Non-pigmented ciliary epithelial cell (primary cell): ENCODE measurements at places on chromosomes 5 and 9.

- no peak for DNase-seq
These were observed 34.0 kb downstream of the GAPVD1 start for GRCh38 chr9:125295657-125296056.

DNA sequence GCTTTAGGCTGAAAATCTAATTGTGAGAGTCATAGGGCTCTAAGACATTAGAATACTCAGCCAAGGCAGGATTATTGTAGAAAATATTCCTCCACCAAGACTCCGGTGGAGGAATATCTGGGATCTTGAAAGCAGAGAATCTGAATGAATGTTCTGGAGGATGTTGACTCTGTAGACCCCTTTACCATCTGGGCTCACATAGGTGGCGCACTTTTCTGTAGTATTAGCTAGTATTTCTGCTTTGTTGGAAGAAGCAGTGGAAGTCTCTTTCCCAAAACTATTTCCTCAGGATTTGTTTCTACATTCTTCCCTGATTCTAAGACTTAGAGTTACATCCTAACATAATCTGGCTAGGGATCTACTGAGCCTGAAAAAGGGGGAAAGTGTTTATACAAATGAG lies 752.4 kb upstream of the SEMA6A start:
- no peak for DNase-seq

DNA sequence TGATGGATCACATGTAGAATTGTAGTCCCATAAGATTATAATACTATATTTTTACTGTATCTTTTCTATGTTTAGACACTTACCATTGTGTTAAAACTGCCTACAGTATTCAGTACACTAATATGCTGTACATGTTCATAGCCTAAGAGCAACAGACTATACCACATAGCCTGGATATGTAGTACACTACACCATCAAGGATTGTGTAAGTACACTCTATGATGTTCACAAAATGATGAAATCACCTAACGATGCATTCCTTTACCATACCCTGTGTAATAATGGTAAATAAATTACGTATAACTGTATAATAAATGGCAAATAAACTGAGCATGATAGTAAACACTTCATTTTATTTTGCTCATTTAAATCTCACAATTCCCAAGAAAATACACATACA lies 60.3 kb downstream of the RICTOR start:
- no peak for DNase-seq

- no peak for DNase-seq
These were observed 23.0 kb upstream of the TRIO start for GRCh38 chr5:14120176-14120575.

GRCh38 chr9:35750256-35750531 lies 1.1 kb downstream of the RGP1 start:
- DNase-seq, result no peak

GRCh38 chr9:109107402-109108240 lies 12.1 kb downstream of the TMEM245 start:
- DNase-seq, result no peak

- DNase-seq, result no peak
These were observed 144.6 kb downstream of the DOCK2 start for GRCh38 chr5:169781420-169782345.

GRCh38 chr9:124361128-124361527 lies 54.1 kb downstream of the PSMB7 start:
- no peak for DNase-seq

DNA sequence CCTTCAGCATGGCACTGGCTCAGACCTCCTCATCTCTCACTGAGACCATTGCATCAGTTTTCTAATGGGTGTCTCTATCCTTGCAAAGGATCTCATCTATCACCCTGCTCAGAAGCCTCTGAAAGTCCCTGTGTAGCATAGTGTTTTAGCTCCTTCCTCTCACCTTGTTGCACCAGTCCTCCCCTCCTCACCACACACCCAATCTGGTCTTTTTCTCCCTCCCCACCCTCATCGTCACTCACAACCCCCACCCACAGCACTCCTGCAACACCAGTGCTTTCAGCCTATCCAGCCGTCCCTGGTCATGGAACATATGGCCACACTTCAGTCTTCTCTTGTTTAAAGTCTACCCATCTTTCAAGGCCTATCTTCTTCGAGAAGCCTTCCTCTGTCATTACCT lies 74.5 kb downstream of the ANGPTL2 start:
- DNase-seq, result no peak

GRCh38 chr9:21336457-21336856 lies 1.3 kb upstream of the KLHL9 start:
- DNase-seq, result no peak

DNA sequence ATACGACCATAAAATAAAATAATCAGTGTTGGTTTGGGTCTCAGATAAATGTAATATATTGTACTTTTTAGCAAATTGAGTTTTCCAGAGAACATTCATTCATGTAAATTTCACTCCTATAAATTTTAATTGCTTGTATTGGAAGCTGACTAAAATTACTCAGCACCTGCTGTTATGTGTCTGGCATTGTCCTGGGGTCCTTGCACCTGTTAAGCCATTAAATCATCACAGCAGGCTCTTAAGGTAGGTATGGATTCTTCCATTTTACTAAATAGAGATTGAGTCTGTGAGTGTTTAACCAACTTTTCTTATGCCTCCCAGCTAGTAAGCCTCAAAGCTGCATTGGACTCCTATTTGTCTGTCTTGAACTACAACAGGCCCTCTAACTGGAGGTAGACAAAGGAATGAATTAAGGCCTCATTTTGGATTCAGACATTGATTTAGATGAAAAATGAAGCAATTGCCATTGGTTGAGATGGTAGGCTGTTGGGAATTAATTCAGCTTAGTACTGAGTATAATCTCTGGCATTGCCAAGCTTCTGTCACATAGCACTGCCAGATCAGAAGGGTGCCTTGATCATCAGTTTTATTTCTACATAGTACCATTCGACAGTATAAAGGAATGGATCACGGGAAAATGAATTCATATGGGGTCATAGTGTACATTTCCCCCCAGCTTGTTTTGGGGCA lies 78.9 kb downstream of the PARP8 start:
- DNase-seq, result no peak

DNA sequence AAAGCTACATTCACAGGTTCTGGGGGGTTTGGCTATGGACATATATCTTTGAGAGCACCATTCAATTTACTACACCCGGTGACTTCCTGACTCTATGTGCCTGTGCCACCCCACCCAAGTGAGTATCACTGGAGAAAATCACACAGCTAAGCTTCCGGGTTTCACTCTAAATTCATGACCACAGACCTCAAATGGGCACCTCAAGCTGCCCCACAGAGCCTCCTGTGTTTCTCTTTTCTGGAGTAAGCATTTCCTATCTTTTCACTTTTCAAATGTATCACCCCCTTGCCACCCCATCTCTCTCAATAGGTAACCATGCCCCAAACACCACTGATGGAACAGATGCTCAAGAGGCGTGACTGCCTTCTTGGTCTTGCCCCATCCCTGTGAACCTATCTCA lies 49.2 kb upstream of the NEK6 start:
- no peak for DNase-seq

GRCh38 chr9:91087462-91087759 lies 274.3 kb downstream of the AUH start:
- DNase-seq, result no peak

DNA sequence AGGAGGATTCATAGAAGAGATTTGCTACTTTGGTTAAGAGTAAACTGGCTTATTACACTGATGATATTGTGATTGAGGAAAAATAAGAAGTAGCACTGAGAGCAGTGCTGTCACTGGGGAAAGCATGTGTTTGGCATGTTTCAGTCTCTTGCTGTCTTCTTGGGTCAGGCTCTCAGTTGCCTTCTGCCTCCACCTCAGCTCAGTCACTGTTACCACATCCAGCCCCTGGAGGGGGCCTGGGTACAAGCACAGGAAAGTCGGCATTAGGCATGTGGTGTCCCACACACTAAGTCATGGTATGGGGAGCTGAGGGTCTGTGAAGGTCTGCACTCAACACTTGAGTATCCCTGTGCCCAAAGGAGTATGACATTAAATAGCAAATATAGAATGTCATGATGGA lies 958.3 kb upstream of the CDH9 start:
- DNase-seq, result no peak

- DNase-seq, result no peak
These were observed 159.4 kb downstream of the GNAQ start for GRCh38 chr9:77872177-77872576.

DNA sequence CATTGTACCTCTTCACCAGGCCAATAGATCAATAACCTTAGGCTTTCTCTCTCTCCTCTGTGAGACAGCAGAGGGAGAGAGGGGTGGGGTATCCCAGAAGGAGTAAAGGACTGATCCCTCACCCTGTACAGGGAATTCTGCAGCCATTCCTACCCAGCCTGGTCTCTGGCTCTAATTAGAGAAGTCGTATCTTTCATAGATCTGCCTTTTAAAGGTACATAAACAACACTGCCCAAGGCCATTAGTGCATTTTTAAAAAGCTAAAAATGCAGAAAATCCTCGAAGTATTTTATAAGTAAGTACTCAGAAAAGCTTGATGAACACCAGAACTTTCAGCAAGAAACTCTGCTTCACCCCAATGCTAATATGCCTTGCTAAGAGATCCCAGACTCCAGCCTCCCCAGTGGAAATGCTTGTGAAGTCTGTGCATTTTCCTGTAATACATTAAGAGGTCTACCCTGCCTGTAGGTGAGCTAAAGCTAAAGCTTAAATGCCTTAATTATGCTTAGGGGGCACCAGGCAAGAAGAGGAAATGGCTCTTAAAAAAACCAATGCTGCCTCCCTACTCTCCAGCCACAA lies 200.0 kb upstream of the ANKRD55 start:
- no peak for DNase-seq

DNA sequence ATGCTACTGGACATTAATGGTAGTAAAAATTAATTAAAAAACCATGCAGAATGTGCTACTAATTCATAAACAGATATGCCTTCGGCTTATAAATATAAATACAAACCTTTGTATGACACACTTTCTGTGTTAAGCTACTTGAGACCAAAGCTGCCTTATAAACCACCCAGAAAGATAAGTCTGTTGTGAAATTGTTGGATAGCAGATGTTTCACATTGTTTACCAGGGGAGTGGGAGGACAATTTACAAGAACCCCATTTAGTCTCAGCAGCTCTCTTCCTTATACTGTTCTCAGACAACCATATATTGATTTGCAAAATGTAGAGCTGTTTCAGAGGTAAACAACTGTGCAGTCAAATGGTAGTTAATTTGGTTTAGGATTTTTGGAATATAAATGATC lies 524.4 kb downstream of the PRR16 start:
- DNase-seq, result no peak

DNA sequence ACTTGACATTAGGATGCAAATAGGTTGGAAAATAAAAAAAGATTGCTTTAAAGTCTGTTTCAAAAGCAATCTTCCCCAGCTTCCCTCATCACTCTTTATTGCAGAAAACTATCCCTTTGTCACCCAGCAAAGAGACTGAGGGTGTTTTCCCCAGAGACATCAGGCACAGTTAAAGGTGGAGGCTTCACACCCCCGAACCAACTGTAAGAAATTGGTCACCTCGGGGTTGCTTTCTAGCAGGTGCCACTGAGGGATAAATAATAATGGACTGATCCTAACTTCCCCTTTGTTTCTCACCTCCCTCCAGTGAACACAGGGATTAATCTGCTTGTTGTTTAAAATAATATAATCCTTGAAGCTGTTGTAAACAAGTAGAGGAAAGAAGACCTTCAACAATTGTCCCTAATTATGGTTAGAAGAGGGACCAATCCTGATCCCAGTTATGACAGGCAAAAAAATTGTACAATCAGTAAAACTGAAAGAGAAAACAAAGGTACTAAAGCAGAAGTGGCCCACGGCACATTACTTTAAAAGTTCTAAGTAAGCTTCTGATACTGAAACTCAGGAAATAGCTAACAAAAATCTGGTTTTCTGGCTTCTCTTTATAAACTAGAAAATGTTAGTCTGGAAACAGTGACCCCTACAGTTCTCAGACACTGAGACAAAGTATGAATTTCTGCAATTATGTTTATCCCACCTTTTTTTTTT lies 6.6 kb upstream of the PCSK1 start:
- no peak for DNase-seq

DNA sequence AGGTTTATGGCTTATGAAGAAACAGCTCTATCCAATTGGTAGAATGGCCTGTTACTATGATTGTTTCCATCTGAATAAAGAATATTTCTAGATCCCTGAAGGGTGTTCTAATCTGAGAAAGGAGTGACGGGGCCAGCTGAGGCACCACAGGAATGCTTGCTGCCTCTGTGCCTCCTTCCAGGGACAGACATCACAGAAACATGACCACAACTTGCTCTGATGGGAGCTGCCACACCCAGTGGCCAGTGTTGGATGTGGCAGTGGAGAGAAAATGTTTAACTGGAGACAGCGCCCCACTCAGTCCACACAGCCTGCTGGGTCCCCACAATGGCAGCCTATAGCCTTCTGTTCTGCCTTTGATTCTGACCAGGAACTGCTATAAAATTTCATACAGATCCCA lies 38.6 kb upstream of the TESK1 start:
- DNase-seq, result no peak

DNA sequence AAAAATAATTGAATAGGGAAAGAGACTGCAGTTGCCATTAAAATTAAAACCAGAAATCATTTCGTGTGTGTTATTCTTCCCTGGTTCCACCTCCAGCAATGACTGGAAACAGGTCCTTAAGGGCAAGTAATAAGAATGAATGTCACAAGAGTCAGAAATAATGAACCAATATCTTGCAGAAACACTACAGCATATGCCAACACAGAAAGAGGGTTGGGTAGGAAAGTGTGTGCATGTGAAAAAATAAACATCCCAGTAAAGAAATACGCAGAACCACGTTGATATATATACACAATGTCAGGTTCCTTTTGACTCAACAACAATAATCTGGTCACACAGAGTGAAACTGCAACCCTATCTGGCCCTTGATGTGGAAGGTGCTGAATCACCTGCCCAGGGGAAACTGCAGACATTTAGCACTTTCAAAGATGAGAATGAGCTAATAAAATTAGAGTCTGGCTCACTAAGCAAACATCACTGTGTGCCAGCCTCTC lies 15.0 kb downstream of the HMHB1 start:
- DNase-seq, result no peak

- no peak for DNase-seq
These were observed 738.2 kb downstream of the BRINP1 start for GRCh38 chr9:118630931-118631595.

DNA sequence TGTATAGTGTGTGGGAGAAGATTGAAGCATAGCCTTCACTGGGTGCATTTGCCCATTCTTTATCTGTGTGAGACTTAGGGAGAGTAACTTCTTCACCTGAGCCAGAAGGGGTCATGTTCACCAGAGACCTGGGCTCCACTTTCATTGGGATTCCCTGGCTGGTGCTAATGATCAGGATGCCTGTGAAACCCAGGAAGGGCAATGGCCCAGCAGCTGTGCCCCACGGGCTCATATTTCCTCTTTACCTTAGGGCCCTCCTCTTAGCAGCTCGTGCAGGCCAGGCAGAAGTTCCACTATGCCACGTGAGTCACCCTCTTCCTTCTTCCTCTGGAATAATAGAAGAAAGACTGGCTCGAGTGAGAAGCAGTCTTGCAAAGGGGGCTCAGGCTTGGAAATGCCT lies 5.0 kb downstream of the PPARGC1B start:
- DNase-seq, result no peak
